Heart right ventricle (tissue), 16 donors: ENCODE measurements at places on chromosomes 3 and 15. TPM values are rescaled to one million over a fixed set of nuclear protein-coding genes. Genes with fewer than 3 reads are reported as not detected.

The RTP4 gene
- 2.7 TPM for total RNA-seq

The SNX33 gene
- 9.7 TPM for total RNA-seq

The DUOXA2 gene
- not detected for total RNA-seq

The PTPRG gene
- 38.3 TPM for total RNA-seq

The ITIH1 gene
- not detected for total RNA-seq

The ANKRD34C gene
- total RNA-seq, result 0.39 TPM

The SHC4 gene
- 2.0 TPM for total RNA-seq

The WNT7A gene
- not detected for total RNA-seq

The MINDY4B gene
- not detected for total RNA-seq

The ECE2 gene
- not detected for total RNA-seq

DNA sequence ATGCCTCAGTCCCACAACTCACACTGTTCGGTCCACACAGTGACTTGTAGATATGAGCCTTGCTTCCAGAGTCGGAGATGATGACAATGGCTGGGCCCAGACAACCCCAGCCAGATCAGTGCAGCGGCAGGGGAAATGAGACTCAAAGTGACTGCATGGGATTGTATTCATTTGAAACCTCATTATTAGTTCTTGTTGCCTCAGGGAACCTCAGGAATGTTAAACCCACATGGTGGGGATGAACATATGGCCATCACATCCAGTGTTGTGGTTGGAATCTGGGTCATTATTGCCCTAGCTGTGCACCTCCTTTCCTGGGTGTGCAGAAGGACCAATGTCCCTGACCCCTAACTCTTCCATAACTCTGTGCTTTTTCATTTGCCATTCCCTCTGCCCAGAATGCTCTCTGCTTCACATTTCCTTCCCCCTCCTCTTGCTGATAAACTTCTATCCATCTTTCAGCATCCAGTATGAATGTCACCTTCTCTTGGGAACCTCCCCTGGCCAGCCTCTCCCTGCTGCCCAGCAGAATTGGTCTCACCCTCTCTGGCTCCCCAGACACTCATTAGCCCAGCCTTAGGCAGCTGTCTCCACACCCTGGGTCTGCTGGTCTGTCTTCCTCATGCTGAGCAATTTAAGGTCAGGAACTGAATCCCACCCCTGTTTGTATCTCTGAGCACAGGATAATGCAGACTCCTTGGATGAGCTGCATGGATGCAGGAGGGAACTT lies 67.0 kb upstream of the TNFAIP8L3 start:
- H3K36me3 ChIP-seq, result no peaks in the 10 kb centered on the region
- no peak overlapping the region for H3K27ac ChIP-seq
- no peak overlapping the region for H3K4me3 ChIP-seq
- no peak for DNase-seq
- H3K4me1 ChIP-seq, result no peaks in the 10 kb centered on the region
- H3K27me3 ChIP-seq, result no peaks in the 10 kb centered on the region

DNA sequence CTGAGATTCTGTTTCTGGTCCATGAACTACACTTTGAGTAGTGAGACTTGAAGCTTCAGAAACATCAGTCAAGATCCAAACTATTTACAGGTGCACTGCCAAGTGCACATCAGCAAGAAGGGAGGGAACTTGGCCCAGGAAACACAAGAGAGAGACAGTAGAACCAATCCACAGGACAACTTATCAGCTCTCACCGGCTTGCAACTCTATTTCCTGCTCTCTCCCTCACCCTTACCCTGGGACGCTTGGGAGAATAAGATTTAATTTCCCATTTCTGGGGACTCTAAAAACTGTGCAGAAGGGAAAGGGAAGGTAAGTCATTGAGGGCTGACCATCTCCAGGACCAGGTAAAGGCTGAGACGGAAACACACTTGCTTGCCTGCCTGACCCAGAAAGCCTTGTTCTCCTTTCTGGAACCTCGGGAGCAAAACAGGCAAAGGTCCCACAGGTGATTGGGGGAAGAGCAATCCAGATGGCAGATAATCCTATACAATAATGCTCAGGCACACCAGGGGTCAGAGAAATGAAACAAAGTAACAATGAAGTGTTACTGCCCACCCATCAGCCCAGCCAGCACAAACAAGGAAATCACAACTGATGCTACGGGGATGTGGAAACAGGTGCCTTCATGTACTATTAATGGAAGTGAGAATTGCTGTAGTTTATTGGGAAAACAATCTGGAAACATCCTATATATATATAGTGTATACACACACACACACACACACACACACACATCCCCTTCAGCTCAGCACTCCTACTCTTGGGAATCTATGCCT lies 154.4 kb downstream of the XXYLT1 start:
- H3K4me3 ChIP-seq, result no peak overlapping the region
- no peak overlapping the region for H3K27ac ChIP-seq
- peaks cover 34% of the 10 kb centered on the region for H3K4me1 ChIP-seq

GRCh38 chr3:197541756-197542539 lies 13.8 kb downstream of the BDH1 start:
- H3K27me3 ChIP-seq, result no peaks in the 10 kb centered on the region
- H3K36me3 ChIP-seq, result no peaks in the 10 kb centered on the region
- H3K27ac ChIP-seq, result no peak overlapping the region
- no peak overlapping the region for H3K4me3 ChIP-seq
- DNase-seq, result peak; percentile 73

- peak overlapping the region; percentile 13 for H3K4me3 ChIP-seq
- no peak overlapping the region for H3K27ac ChIP-seq
- DNase-seq, result peak; percentile 49
- no peaks in the 10 kb centered on the region for H3K27me3 ChIP-seq
- peaks cover 7% of the 10 kb centered on the region for H3K4me1 ChIP-seq
Observed at GRCh38 chr3:190533511-190534281, 19.8 kb downstream of the IL1RAP start.

DNA sequence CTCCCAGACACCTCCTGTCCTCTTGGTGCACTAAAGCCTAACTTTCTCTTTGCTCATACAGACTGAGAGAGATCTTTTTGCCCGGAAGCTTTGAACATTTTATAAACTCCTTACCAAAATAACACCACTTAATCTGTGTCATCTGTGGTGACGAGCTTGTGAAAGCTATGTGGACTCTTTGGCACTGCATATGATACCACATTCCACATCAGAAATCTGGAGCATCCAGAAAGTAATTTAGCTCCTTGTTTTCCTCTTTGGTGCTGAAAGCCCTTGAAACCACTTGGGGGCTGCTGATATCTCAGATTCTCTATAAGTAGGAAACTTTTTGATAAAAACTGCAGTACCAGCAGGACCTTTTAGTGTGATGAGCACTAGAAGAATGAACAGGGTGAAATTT lies 128.3 kb downstream of the ALCAM start:
- no peak for DNase-seq
- no peak overlapping the region for H3K4me3 ChIP-seq
- no peaks in the 10 kb centered on the region for H3K4me1 ChIP-seq
- no peaks in the 10 kb centered on the region for H3K27me3 ChIP-seq
- H3K36me3 ChIP-seq, result no peaks in the 10 kb centered on the region

DNA sequence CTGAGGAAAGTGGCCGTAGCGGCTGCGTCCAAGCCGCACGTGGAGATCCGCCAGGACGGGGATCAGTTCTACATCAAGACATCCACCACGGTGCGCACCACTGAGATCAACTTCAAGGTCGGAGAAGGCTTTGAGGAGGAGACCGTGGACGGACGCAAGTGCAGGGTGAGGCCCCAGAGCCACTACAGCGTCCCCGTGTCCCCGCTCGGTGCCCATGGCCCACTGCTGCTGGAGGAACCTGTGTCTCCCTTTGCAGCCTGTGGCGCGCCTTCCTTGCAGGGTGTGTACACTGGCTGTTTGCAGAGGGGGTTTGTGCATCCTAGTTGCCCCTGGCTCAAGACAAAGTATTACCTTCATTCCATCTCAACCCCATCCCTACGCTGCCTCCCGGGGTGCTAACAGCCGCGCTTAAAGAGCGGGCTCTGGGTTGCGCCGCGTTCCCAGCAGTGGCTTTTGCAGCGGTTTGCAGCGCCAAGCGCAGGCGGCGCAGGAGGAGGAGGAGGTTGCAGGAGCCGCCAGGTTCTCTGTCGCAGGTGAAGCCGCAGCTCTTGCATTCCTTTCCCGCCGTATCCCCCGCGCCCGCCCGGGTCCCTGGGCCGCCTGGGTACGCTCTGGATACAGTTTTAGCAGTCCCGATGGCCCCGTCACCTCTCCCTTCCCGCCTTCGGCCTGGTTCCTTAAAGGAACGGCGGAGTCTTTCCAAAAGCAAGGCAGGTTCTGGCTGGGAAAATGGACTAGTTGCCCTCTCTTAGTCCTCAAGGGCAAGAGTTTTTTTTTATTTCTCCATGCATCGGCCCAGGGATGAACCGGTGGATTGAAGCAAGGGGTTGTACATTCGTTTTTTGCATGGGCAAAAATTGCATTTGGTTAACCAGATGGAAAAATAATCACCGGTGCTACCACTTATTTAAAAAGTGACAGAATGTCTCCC lies 1.2 kb downstream of the CRABP1 start:
- H3K27me3 ChIP-seq, result peaks cover 18% of the 10 kb centered on the region
- H3K36me3 ChIP-seq, result no peaks in the 10 kb centered on the region
- H3K4me3 ChIP-seq, result no peak overlapping the region
- H3K4me1 ChIP-seq, result peaks cover 11% of the 10 kb centered on the region
- no peak for DNase-seq

GRCh38 chr3:13121553-13122001 lies 48.3 kb upstream of the IQSEC1 start:
- H3K4me3 ChIP-seq, result no peak overlapping the region
- H3K4me1 ChIP-seq, result no peaks in the 10 kb centered on the region
- H3K27me3 ChIP-seq, result no peaks in the 10 kb centered on the region

- H3K27ac ChIP-seq, result peak overlapping the region; percentile 93
- H3K4me1 ChIP-seq, result peaks cover 8% of the 10 kb centered on the region
- peak overlapping the region; percentile 64 for H3K4me3 ChIP-seq
- no peak for DNase-seq
Observed at GRCh38 chr3:128681369-128681829, 30.8 kb upstream of the RPN1 start.

DNA sequence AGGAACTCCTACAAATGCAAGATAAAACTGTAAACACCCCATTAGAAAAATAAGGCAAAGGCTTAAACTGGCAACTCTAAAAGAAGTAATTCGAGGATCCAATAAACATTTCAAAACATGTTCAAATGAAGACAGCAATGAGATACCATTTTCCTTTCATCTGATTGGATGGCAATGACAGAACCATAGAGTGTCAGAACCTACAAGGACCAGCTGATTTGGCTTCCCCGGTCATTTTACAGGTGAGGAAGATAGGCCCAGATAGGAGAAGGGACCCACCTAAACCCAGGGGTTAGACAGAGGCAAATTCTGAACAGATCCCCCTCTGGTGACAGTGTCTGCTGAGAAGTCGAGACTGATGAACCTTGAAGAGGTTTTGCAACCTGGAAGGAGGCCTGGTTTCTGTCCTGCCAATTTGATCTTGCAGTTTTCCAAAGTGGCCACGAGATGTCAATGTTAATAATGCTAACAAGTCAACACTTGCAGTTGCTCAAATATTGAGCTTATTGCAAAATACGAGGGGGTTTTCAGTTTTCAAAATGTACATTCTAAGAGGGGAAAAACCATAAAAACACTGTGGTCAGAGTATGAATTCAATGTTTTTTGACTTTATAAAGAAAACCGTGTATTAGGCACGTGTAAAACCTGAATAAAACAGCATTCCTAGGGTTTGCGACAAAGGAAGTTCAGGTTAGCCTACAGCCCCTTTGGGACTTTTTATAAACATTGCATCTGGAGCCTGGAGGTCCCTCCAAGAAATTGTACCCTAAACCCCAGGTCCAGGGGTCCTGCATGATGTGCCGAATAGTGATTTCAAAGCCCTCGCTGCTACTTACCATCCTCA lies 21.5 kb downstream of the CFAP161 start:
- DNase-seq, result peak; percentile 45
- peaks cover 4% of the 10 kb centered on the region for H3K4me1 ChIP-seq
- H3K36me3 ChIP-seq, result no peaks in the 10 kb centered on the region
- peaks cover 4% of the 10 kb centered on the region for H3K27me3 ChIP-seq

DNA sequence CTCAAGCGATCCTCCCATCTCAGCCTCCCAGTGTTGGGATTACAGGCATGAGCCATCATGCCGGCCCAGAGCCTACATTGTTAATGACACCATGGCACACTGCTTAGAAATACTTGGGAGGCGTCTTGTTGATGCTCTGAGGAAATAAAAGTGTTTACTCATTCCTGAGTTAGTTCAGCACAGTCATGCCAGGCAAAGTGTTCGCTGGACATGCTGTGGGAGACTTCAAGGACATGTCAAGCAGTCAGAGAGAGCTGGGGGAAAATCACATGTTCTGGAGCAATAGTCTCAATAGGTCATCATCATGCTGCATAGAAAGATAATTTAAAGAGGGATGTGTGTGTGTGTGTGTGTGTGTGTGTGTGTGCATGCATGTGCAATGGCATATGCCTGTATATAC lies 37.5 kb downstream of the TTC23 start:
- H3K27me3 ChIP-seq, result no peaks in the 10 kb centered on the region
- no peak for DNase-seq
- peak overlapping the region; percentile 72 for H3K27ac ChIP-seq

DNA sequence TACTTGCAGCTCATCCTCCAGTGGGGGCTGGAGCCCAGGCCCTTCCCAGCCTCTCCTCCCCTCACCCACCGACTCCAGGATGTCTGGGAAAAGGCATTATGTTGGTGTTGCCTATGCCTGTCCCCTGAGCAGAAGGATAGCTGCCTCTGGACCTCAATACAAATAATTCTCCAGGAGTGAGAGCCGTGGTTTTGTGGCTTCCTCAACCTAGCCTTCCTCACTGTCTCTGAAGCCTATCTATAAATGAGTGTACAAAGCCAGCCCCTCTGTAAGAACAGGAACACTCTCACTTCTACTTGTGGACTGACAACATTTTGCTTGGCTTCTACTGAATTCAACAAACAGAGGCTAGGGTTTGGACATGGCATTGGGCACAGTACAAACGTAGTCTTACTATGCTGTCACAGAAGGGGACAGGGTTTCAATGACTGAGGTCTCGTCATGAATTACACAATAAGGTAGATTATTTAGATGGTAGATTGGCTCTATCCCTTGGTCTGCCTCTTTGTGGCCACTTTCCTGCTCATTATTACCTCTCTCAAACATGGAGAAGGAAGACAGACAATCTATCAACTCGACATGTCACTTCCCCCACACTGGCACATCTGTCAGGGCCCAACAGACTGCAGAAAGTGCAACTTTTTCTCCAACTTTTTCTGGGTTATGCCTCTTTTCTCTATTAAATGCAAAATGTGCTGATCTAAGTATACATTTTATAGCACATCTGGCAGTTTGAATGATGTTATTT lies 82.8 kb upstream of the MEX3B start:
- no peak for DNase-seq
- no peak overlapping the region for H3K4me3 ChIP-seq
- no peak overlapping the region for H3K27ac ChIP-seq
- no peaks in the 10 kb centered on the region for H3K36me3 ChIP-seq
- no peaks in the 10 kb centered on the region for H3K27me3 ChIP-seq
- H3K4me1 ChIP-seq, result no peaks in the 10 kb centered on the region

DNA sequence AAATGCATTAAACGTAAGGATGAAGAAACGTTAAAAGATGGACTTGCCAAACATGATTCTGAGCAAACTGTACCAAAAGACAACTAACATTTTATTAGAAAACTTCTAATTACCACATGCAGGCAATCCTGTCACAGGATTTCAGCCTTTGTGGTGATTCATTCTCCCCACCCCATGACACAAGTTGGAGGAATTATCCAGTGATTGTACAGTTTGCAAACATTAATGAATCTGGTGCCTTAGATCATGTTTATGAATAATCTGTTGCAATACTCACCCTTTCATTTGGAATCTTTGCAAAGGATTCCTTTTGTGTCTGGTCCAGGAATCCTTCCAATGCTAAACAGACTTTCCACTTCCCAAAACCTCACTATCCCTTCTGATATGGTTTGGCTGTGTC lies 23.3 kb upstream of the ERC2 start:
- DNase-seq, result no peak
- peaks cover 8% of the 10 kb centered on the region for H3K27me3 ChIP-seq
- no peak overlapping the region for H3K27ac ChIP-seq

- H3K4me3 ChIP-seq, result no peak overlapping the region
- H3K4me1 ChIP-seq, result no peaks in the 10 kb centered on the region
- H3K27me3 ChIP-seq, result no peaks in the 10 kb centered on the region
- peak overlapping the region; percentile 28 for H3K27ac ChIP-seq
- no peaks in the 10 kb centered on the region for H3K36me3 ChIP-seq
Observed at GRCh38 chr15:33068511-33068990, 126.0 kb downstream of the FMN1 start.
